ENCODE measurements at places on chromosomes 3 and 15.

DNA sequence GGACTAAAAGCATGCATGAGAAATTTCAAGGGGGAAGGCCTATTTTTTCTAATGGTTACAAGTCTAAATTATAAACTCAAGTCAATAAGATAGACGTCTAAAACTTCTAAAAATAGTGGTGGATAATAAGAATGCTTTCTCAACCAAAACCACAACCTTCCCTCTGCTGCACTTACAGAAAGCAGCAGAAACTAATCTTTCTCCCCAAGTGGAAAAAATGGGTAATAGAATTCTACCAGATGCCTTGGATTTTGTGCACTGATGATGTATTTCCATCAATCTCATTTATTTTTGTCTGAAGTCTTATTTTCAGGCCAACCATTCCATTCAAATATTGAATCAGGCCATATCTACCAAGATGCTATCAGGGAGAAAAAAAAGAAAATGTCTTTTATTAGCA is 344.7 kb downstream of the NEK10 start:
- no peak for DNase-seq

DNA sequence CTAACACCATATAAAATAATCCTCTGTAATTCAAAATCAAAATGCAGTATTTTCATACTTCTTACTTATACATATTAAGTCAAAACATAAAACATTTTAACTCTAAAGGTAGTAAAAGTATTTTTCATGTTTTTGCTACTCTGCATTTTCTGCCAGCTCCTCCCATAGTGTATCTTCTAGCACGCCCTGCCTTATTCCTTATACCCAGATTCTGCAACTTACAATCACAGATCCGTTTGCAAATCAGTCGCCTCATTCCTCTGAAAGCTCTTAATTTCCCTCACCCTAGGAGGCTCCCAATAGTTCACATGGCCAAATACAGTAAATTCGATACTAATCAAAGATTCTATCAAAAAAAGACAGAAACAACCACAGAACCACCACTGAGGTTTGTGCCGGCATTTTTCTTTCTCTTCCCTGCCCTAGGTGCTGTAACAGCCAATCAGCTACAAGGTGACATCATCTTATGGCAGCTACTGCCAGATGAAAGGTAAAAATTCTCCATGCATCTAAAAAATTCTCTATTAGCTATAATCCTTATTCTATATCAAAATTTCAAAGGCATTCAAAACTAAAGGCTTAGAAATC is 72.9 kb downstream of the CLASP2 start:
- DNase-seq = peak; percentile 57

- DNase-seq = no peak
Observed at GRCh38 chr3:168984872-168985271, 678.6 kb downstream of the MECOM start.

- DNase-seq = no peak
Observed at GRCh38 chr15:73464602-73465001, 21.6 kb downstream of the REC114 start.

- DNase-seq = no peak
Observed at GRCh38 chr3:114792159-114792918, 354.7 kb downstream of the ZBTB20 start.

- no peak for DNase-seq
Observed at GRCh38 chr3:146503461-146504202, 34.3 kb upstream of the PLSCR2 start.

DNA sequence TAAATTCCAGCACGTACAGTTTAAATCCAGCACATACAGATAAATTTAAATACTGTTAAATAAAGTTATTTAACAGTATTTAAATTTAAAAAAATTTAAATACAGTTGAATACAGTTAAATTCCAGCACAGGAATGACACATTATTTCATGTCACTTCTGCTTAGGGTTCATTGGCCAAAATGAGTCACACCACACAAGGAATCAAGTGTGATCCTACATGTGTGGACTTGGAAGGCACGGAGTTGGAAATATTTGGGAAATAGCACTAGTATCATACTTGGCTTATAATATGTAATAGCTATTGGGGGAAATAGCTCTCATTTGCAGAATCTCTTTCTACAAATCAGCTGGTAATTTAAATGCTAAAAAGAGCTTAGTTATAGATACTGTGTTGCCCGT is 10.6 kb downstream of the RAB7A start:
- no peak for DNase-seq

DNA sequence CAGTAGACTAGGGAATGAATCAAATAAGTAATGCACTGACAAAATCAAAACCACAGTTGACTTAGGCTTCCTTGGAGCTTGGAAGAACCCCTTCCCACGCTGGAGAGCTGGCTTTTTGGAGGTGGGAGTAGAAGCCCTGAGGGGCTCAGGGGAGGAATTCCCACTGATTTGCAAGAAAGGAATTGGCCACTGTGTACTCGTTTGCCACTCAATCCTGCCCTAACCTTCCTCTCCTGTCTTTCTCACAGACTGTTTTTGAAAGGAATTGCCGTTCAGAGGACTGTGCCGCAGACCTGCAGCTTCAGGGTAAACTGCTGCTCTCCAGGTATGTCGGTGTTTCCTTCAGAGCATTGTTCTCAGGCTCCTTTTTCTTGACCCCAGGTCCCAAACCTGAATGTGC is 208.2 kb upstream of the CTDSPL start:
- no peak for DNase-seq

GRCh38 chr3:44883999-44884431 is 9.6 kb downstream of the TGM4 start:
- DNase-seq = no peak

- DNase-seq = no peak
Observed at GRCh38 chr3:167874671-167875372, 139.3 kb downstream of the SERPINI1 start.

- no peak for DNase-seq
Observed at GRCh38 chr3:185342459-185343174, 20.3 kb upstream of the MAP3K13 start.

- DNase-seq = no peak
Observed at GRCh38 chr3:64238971-64239667, 13.9 kb upstream of the PRICKLE2 start.

GRCh38 chr15:74865316-74865715 is 7.8 kb downstream of the SCAMP2 start:
- DNase-seq = no peak

GRCh38 chr15:55589287-55589686 is 1.1 kb upstream of the PYGO1 start:
- no peak for DNase-seq

- no peak for DNase-seq
Observed at GRCh38 chr3:166889241-166889640, 490.9 kb downstream of the ZBBX start.

- DNase-seq = no peak
Observed at GRCh38 chr3:196423044-196423781, 9.0 kb downstream of the UBXN7 start.

DNA sequence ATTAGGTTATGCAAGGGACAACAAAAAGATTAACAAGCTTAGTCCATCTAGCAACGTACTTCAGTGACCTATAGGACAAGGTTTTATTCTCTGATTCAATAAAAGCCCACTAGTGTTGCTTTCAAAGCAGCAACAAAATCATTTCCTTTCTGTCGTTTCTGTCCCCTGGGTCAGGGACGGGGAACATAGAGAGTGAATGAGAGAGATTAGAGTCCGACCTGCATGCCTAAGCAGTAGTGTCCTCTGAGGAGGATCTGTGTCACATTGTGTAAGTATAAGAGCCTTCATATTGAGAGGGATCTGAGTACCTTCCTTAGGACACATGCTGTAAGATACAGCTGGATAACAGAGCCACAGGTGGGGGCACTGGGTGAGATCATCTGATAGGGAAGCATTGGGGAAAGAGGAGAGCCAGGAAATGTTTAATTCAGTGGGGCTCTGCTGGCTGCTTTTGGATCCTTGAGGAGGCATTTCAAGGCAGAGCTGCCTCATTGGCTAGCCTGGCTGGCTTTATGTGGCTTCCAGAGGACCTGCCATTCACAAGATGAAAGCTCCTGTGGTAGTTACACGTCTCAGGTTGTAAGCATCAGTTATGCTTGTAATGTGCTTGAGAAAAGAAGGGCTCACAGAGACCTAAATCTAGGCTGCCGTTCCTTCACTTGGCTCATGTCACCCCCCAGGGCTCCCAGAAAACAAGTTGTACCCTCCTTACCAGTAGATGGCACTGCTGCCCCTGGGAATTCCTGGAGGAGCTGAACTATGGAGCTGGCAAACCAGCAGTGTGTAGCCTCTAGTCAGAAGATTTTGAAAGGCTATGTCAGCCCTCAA is 2.7 kb downstream of the TMEM108 start:
- DNase-seq = no peak

DNA sequence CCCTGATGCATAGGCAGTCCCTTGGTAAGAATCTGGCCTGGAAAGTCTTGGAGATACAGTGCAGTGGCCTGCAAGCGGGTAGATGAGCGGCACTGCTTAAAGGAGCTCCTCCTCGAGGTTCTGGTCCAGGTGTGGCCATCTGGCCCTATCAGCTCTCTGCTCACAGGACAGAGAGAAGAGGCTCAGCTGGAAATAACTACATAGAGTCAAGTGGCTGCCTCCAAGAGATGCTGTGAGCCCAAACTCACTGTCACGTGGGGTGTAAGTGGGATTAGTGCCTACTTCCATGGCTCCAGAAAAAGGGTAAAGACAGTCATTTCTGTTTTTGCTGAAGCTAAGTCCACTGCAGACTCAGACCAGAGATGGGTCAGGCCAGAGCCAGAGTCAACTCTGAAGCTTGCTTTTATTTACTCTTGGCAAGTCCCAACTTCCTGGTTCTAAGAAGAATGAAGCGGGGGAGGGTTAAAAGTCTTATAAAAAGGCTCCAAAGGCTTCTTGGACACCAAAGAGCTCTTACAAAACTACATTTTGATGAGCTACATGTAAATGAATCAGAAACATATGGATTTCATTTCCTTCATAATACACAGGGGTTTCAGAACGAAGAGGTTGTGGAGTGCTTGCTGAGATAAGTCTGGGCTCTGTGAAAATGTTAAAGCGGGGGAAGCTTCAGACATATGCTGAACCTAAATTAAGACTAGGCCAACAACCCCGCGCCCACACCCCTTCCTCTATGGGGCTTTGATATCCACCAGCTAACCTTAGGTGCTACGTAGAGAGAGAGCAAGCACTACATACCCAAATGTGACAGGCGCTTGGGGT is 77.1 kb downstream of the PDZRN3 start:
- no peak for DNase-seq

DNA sequence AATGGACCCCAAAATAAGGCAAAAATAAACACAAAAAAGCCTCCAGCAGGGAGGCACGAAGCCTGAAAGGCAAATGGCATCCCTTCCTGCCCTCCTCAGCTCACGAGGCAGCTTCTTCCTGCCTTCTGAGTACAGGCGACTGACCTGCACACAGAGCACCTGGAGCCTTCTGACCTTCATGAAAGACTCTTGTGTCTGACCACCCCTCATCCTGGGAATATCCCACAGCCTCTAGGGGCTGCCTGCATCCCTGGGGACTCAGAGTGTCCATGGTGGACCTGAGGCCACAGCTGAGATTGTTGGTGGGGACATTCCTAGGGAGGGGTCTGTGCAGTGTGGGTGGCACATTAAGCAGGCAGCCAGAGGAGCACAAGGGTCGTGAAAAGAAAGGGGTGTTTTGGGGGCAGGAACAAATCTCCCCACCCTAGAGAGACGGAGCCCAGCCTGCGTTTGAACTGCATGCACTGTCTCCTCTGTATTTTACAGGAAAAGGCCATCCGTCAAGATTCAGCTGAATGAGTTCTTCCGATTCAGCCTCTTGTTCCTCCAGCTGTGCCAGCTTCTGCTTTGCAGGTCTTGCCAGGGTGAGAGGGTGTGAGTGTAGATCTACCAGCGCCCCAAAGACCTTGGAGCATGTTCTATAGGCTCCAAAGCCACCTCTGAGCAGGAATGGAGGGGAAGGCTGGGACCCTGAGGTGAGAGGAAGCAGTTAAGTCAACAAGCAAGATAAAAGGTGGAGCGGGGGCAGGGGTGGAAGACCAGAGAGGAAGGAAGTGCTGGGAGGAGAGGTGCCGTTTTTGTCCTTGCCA is 80.4 kb upstream of the MEF2A start:
- no peak for DNase-seq

- no peak for DNase-seq
Observed at GRCh38 chr3:16759227-16759903, 125.4 kb upstream of the PLCL2 start.

GRCh38 chr15:62544446-62544845 is 379.4 kb upstream of the C2CD4B start:
- DNase-seq = no peak

DNA sequence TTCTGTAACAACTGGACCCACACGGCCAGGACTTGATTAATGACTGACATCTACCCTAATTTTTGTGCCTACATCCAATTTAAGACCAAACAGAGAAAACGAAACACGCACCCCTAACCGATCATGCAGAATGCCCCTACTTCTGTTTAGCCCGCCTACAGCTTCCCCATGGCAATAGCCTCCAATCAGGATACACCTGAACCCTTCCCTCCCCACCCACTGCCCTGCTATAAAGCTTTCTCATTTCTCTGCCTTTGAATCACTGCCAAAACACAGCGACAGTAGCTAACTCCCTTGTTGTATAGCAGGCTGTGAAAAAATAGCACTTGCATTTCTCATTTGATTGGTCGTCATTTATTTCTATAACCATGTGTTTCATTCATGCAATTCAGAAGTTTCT is 45.2 kb upstream of the DPPA4 start:
- DNase-seq = no peak

DNA sequence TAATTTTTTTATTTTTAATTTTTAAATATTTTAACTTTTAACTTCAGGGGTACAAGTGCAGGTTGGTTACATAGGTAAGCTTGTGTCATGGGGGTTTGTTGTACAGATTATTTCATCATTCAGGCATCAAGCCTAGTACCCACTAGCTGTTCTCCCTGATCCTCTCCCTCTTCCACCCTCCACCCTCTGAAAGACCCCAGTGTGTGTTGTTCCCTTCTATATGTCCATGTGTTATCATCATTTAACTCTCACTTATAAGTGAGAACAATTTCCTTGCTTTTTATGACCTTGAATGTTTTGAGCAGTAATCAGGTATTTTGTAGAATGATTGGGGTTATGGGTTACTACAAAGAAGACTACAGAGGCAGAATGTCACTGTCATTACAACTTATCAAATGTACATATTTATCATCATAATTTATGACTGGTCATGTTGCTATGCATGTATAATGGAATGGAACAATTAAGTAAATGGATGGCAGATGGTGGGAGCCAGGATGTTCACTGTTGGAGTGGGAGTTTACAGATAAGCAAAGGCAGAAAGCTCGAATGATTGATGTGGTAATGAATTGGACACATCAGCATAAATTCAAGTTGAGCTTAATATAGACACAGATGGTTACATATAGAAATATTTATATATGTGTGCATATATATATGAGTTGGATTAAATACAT is 563.8 kb upstream of the ROBO1 start:
- peak; percentile 10 for DNase-seq

GRCh38 chr15:100037901-100038300 is 303.9 kb downstream of the ADAMTS17 start:
- no peak for DNase-seq

Data from NCI-H1417 treated with DMSO at 0.1 percent for 48 hours (cell line).